HCT116 (cell line): ENCODE measurements at places on chromosomes 11 and 22. TPM values are rescaled to one million over a fixed set of nuclear protein-coding genes. Genes with fewer than 3 reads are reported as not detected.
A peak's percentile ranks its signal among the peaks of the same experiment; 100 is the strongest.

Gene MMP11
- 7.4 TPM for total RNA-seq

Gene DMC1
- total RNA-seq: 0.89 TPM

Gene F2
- total RNA-seq: 0.47 TPM

GRCh38 chr11:113623114-113623513 lies 83.0 kb downstream of the TMPRSS5 start:
- DNase-seq: no peak
- no peaks in the 10 kb centered on the region for H3K36me3 ChIP-seq
- no peak overlapping the region for H3K4me3 ChIP-seq
- no peak overlapping the region for H3K27ac ChIP-seq

DNA sequence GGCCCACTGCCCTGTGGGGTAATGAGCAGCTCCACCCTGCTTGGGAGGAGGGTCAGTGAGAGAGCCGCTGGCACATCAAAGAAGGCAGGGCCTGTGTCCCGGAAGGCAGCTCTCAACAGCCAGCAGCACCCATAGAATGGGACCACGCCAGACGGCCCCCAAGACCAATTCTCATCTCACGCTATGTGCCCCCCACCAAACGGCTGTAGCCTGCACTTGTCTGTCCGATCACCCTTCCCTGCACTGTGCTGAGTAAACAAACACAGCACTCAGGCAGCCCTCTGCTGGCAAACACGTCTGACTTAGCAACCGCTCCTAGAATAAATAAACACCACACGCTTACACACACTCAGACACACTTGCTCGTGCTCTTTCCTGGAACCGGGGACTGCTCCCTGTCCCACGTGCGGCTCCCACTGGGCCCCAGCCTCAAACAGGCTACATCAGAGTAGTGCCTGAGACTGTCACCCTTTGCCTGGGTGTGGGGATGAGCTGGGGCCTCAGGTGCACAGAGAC lies 53.2 kb upstream of the CDON start:
- no peak overlapping the region for H3K4me3 ChIP-seq
- peaks cover 9% of the 10 kb centered on the region for H3K4me1 ChIP-seq
- no peaks in the 10 kb centered on the region for H3K27me3 ChIP-seq
- H3K36me3 ChIP-seq: no peaks in the 10 kb centered on the region

GRCh38 chr11:45045683-45046471 lies 95.2 kb upstream of the TP53I11 start:
- DNase-seq: peak; percentile 6
- no peaks in the 10 kb centered on the region for H3K27me3 ChIP-seq
- H3K4me1 ChIP-seq: peaks cover 6% of the 10 kb centered on the region; the same call in 1 of the 2 replicates
- H3K36me3 ChIP-seq: no peaks in the 10 kb centered on the region
- H3K4me3 ChIP-seq: no peak overlapping the region

DNA sequence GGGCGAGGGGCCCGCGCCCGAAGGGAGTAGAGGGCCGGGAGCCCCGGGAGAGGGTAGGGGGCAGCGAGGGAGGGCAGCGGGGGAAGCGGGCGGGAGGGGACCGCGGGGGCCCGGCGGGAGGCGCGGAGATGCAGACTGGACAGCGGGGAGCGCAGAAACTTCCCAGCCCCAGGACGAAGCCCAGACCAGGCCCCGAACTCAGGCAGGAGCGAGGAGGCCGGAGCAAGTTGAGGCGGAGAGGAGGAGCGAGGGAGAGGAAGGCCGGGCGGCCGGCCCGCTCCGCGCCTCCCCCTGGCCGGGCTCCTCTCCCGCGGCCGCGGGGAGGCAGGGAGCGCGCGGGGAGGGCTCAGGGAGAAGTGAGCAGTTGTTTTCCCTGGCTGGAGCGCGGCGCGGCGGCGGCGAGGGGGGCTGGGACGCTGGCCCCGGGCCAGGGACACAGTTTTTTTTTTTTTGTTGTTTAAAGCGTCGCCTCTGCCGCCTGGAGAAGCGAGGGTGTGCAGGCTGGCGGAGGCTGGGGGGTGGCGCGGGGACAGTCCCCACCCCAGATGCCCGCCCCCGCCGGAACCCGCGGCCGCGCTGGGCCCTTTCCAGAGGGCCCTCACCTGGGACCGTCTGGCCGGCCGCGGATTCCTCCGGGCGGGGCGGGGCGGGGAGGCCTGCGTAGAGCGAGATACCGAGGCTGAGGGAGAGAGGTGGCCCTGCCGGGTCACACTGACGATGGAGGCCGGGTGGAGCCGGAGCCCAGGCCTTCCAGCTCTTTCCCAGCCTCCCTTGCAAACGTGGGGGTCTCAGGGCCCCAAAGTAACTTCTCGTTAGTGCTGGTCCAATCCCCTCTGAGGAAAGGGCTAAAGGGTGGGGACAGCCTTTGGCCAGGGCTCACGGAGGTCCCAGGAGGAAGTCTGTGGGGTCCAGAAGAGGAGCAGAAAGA lies at the start of gene LTBP3:
LTBP3 (minus strand) TSS at position 358 of the 928 bp plus-strand sequence. CDS start 400 bp downstream, outside the sequence.
- peak within 1 kb of the TSS; percentile 99 for H3K27ac ChIP-seq
- no peaks in the 10 kb centered on the region for H3K27me3 ChIP-seq
- H3K36me3 ChIP-seq: no peaks in the 10 kb centered on the region

GRCh38 chr11:94876222-94876621 lies 97.1 kb downstream of the CWC15 start:
- no peaks in the 10 kb centered on the region for H3K27me3 ChIP-seq
- DNase-seq: no peak
- H3K4me1 ChIP-seq: peaks cover 16% of the 10 kb centered on the region
- H3K27ac ChIP-seq: peak overlapping the region; percentile 34; the same call in 1 of the 2 replicates

- no peaks in the 10 kb centered on the region for H3K4me1 ChIP-seq
- no peaks in the 10 kb centered on the region for H3K36me3 ChIP-seq
- no peak overlapping the region for H3K4me3 ChIP-seq
- DNase-seq: no peak
- H3K27me3 ChIP-seq: peaks cover 73% of the 10 kb centered on the region
Measured at GRCh38 chr11:126636911-126637794, 281.7 kb downstream of the ST3GAL4 start.

GRCh38 chr11:35689081-35689996 lies 26.8 kb downstream of the TRIM44 start:
- H3K27me3 ChIP-seq: no peaks in the 10 kb centered on the region
- H3K27ac ChIP-seq: no peak overlapping the region
- H3K36me3 ChIP-seq: no peaks in the 10 kb centered on the region
- no peak for DNase-seq
- H3K4me1 ChIP-seq: no peaks in the 10 kb centered on the region

DNA sequence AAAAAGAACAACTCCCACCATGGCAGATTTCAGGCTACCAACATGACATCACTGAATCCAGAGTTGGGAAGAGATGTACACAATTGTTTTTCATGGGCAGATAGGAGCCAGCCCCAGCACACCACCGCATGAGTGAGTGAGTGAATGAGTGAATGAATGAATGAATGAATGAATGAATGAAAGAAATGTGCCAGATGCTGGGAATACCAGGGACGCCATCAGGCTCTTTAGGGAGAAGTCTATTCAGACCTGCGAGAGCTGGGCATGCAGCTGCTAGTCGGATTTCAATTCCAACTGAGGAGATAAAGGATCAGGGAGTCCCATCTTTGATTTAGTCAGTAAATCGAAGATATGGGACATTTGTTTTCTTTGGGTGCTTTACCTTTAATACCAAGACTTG lies 15.3 kb upstream of the FAM83F start:
- H3K27me3 ChIP-seq: peaks cover 33% of the 10 kb centered on the region; the same call in 1 of the 2 replicates
- H3K4me1 ChIP-seq: no peaks in the 10 kb centered on the region
- DNase-seq: no peak
- H3K4me3 ChIP-seq: no peak overlapping the region
- no peaks in the 10 kb centered on the region for H3K36me3 ChIP-seq

- DNase-seq: no peak
- no peaks in the 10 kb centered on the region for H3K27me3 ChIP-seq
- no peaks in the 10 kb centered on the region for H3K36me3 ChIP-seq
- no peak overlapping the region for H3K4me3 ChIP-seq
- no peaks in the 10 kb centered on the region for H3K4me1 ChIP-seq
Measured at GRCh38 chr22:47609653-47610052, 847.2 kb downstream of the TBC1D22A start.
